ENCODE measurements at places on chromosomes 3 and 15.

DNA sequence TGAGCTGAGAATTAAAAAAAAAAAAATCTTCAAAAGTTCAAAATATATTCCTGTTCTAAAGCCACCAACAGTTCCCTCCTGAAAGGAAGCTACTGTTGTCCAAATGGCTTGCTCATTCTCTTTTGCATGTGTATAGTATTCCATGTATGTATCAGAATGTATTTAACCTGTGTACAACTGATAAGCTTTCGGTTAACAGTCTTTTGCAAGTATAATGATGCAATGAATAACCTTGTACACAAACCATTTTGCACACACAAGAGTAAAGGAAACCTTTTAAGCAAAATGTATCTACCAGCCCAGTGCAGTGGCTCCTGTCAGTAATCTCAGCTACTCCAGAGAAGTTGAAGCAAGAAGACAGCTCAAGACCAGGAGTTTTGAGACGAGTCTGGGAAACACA is 32.6 kb downstream of the TOPBP1 start:
- peak; percentile 43 for DNase-seq

DNA sequence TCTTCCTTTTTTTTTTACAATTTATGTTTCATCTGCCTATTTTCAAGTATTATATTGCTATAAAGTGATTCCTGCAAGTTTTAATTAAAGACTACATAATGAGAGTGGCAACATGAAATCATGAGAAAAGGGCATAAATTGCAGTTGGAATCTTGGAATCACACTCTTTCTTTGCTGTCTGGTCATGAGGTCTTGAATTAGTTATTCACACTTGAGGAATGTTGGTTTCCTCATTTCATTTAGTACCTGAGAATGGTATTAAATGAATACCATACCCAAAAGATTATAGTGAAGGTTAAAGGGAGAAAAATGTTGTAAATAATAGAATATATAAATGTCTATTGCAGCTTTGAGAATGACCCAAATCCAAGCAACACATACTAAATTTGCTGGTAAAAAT is 25.8 kb upstream of the CNTN3 start:
- no peak for DNase-seq

- no peak for DNase-seq
Observed at GRCh38 chr15:35723120-35723847, 177.3 kb upstream of the DPH6 start.

- peak; percentile 36 for DNase-seq
Observed at GRCh38 chr3:148990236-148990635, 1.1 kb upstream of the GYG1 start.

GRCh38 chr3:151504606-151505005 is 43.7 kb upstream of the IGSF10 start:
- DNase-seq = peak; percentile 90

GRCh38 chr3:141875893-141876380 is 506 bp upstream of the ATP1B3 start:
- DNase-seq = peak; percentile 77

- DNase-seq = no peak
Observed at GRCh38 chr3:111362381-111363009, 179.5 kb upstream of the CD96 start.

DNA sequence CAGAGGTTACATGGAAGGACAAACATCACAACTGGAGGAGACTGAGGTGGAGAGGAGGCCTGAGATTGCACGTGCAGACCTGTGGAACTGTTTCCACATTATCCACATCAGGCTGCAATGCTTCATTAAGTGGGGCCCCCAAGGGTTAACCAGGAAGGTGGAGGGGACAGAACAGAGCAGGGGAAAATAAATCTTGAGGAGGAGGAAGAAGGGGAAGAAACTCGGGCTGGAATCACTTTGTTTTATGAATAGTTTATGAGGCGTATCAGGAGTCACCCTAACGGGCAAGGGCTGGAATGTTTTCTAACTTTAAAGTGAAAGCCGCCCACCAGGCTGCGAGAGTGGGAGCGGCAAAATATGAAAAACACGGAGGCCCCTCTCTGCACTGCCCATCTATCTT is 154.9 kb downstream of the WNT5A start:
- DNase-seq = no peak

GRCh38 chr3:121482660-121483059 is 63.1 kb downstream of the POLQ start:
- DNase-seq = no peak

GRCh38 chr15:85726454-85726853 is 68.3 kb downstream of the KLHL25 start:
- no peak for DNase-seq

DNA sequence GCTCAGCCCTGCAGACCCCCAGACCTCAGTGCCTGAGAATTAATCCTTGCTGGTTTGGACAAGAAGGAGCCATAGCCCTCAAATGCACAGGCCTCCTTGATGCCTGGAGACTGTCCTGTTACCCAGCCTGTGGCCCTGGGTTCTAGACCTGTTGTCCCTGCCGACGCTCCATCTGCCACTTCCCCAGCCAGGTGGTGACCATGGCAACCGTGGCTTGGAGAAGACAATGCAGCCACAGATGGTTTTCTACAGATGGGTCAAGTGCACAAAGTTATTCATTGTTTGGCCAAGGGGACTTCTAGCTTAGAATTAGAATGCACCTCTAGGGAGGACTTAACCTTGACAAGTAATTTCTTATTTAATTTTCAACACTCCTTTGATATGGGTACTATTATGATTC is 297.1 kb downstream of the UACA start:
- no peak for DNase-seq

- no peak for DNase-seq
Observed at GRCh38 chr15:50108461-50108860, 10.6 kb downstream of the ATP8B4 start.

DNA sequence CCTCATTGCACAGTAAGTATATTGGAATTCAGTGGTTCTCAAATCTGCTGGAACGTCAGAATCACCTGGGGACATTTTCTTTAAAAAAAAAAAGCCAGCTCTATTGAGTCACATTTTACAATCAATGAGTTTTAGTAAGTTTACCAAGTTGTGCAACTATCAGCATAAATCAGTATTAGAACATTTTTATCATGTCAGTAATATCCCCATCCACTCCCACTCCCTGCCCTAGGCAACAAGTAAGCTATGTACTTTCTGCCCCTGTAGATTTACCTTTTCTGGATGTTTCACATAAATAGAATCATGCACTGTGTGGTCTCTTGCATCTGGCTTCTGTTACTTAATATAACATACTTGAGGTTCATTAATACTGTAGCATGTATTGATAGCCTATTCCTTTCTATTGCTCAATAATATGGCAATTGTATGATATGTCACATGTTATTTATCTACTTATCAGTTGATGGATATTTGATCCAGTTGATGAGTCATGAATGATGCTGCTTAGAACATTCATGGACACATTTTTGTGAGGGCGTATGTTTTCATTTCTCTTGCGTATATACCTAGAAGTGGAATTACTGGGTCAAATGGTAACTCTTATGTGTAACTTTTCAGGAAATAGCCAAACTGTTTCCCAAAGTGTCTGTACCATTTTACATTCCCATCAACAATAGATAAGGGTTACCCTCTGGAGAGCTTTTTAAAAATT is 180.5 kb downstream of the THSD4 start:
- no peak for DNase-seq

DNA sequence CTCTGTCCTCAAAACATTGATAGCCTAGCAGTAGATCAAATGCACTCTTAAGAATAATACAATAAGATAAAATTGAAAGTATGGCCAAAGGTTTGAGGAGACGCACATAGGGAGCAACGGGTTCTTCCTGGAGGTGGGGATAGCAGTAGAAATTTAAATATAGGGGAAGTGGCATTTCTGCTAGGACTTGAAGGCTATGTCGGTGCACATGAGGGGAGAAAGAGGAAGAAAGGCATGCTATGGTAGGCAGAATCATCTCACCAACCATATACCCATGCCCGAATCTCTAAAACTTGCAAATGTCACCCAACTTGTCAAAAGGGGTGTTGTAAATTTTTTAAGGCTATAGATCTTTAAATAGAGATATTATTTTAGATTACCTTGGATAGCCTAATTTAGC is 735.1 kb upstream of the LMCD1 start:
- no peak for DNase-seq

DNA sequence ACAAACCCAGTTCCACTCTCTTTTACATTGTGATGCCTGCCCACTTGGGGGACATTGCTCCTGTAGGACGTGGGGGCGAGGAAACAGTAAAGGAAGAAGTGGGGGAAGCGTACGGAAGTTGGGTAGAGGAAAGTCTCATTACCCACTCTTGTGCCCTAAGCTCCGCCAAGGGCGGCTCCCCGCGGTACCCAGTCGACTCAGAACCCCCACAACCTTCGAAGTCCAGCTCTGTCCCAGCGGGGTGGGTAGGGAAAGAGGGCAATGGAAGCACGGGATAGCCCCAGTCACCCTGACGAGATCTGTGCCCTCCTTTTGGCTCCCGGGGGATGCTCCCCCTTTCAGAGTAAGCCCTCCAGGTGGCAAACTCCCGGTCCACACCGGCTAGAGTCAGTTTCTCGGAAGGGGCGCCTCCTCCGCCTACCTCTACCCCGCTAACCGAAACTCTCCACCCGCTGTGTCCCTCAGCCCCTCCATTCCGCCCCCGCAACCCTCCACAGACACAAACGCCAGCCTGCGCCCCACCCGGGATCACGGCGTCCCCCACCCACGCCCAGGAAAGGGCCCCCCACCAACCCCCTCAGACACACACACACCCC is 527 bp downstream of the CSNK1G1 start:
- DNase-seq = peak; percentile 52

DNA sequence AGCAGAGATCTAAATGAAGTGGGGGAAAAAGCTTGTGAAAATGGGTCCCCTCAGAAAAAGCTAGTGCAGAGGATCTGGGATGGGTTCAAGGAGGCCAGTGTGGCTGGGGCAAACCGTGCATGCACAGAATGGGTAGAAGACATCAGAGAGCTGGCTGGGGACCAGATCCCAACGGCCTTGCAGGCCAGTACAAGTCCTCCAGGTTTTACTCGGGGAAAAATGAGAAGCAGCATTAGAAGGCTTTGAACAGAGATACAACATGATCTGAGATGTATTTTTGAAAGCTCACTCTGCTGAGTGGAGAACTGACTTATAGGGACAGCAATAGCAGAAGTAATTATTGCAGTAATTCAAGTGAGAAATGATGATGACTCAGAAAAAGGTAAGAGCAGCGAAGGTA is 114.5 kb downstream of the HERC1 start:
- no peak for DNase-seq

- no peak for DNase-seq
Observed at GRCh38 chr15:37246856-37247255, 146.5 kb upstream of the MEIS2 start.

DNA sequence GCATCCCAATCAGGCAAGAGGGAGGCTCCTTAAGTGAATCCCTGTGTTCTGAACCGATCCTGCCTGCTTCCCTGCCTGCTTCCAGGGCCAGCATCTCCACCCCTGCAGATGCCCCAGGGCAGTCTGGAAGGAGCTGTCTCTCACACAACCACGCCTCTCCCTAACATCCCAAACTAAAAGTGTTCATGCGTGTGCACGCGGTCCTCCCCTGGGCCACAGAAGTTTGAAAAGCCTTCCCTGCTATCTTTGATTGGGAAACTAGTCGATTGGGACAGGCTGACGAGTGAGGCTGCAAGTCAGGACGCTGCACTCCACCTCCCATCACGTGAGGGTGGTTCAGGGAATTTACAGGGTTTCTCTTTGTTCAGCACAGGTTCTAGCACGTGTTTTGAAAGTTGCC is 340.9 kb upstream of the ICE2 start:
- DNase-seq = no peak

DNA sequence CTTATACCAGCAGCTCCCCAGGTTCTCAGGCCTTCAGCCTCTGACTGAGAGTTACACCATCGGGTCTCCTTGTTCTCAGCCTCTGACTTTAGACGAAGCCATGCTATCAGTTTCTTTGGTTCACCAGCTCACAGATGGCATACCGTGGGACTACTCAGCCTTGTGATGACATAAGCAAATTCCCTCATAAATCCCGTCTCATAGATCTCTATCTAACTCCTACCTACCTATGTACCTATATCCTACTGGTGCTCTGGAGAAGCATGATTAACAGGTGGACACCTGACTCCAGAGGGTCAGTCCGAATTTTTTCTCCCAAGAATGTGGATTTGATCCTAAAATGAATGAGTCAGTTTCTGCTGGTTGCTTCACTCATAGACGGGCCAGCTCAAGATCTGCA is 59.1 kb upstream of the CDV3 start:
- no peak for DNase-seq

GRCh38 chr3:110620118-110620517 is 451.5 kb upstream of the NECTIN3 start:
- DNase-seq = no peak

DNA sequence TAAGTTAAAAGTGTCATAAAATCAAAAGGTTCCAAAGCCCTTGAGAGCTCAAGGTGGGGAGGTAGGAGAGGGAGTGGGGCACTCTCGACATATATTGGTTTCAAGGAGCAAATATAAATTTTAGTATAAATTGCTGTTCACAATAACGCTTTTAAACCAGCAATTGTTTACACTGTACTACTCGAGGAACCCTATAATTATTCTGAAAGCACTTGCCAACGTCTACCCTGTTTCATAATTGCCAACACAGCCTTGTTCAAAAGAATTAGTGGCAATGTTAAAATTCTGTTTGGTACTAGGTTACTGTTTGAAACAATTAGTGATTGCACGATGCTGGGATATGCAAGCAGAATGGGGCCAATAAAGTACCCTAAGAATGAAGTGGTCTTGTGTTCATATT is 76.3 kb upstream of the ICE2 start:
- no peak for DNase-seq

DNA sequence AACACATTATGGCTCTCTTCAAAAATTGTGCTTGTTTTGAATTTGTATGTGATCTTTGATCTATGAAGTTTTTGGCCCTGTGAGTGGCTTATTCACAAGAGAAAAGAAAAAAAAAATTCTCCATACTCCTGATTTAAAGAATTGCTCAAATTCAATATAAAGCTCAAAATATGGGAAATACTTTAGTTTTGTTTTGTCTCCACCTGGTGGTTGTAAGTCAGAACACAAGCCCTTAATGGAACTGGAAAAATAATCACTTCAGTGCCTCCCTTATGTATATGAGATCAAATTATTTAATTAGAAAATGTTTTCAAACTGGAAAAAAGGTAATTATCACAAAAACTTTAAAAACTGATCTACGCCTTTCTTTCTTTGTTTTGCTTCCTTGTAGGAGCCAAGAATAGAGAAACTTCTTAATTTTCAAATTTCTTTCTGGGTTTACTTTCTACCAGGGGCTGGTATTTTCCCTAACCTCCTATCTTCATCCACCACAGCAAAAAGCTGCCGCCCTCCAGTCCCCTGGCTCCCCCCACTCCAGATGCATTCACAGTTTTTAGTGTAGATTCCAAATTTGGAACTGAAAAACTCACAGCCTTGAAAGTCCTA is 50.6 kb downstream of the SERP1 start:
- peak; percentile 81 for DNase-seq

Measured in hematopoietic multipotent progenitor cell treated with erythropoietin and hydrocortisone succinate and interleukin-3 and kit ligand, for 6 days (in vitro differentiated cells).